ENCODE measurements at places on chromosomes 7 and 10.
A peak's percentile ranks its signal among the peaks of the same experiment; 100 is the strongest.

DNA sequence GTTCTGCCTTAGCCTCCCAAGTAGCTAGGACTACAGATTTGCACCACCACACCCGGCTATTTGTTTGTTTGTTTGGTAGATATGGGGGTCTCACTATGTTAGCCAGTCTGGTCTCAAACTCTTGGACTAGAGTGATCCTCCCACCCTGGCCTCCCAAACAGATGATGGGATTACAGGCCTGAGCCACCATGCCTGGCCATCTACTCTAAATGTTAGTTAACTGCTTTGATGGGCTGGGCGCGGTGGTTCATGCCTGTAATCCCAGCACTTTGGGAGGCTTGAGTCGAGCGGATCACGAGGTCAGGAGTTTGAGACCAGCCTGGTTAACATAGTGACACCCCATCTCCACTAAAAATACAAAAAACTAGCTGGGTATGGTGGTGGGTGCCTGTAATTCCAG, 74.8 kb downstream of the SEPTIN14 start:
- DNase-seq, result no peak

DNA sequence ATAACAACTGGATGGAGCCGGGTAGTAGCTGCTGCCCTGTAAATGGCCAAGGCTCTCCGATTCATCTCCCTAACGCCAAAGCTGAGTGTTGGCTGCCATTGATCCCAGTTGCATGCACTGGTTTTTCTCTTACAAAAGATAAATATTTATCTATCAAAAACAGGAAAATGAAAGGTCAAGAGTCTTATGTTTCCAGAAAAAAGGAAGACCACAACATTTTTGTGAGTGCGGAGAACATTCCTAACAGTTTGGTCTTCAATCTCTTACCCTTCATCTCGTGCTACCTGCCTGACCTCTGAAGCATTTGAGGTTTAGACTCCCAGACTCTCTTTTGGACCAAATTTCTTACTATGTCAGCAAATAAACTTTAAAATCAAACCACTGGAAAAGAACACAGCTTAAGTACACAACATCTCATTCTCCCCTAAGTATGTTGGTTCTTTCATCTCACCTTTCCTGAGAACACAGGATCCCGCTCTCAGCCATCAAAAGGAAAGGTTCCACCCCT, 61.6 kb downstream of the SORBS1 start:
- DNase-seq, result no peak

- no peak for DNase-seq
Observed at GRCh38 chr10:7483848-7484247, 73.0 kb upstream of the SFMBT2 start.

DNA sequence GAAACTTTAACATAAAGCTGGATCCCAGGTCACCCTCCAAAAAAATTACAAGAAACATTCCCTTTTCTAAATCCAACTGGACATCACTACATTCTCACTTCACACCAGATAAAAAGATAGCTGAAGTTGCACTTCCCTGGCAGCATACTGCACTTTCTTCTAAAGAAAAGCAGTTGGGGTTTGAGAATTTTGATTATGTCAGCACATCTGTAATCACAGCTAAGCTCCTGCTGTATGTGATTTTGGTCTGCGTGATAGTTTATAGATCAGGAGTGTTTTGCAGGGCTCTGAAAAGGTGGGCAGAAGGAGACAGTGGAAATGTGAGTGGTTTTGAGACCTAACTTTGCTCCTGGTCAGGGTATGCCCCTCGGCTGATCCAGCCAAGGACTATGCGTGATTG, 199.1 kb upstream of the AKR1E2 start:
- DNase-seq, result no peak

DNA sequence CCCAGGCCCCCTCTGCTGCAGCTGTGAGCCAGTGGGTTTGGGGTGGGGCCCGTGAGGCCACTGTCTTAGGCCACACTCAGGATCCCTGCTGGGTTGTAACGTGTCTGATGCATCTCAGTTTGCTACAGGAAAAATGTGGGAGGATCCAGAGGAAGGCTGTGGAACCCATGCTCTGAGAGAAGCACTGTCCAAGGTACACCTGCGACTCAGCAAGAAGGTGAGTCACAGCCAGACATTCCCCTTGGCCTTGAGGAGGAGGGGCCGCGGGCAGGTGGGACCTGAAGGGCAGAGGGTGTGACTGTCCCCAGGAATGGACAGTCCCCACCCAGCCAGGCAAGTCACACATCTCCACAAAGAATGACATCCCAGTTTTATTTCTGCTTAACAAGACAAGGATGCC, 27.8 kb upstream of the C10orf120 start:
- no peak for DNase-seq

- DNase-seq, result no peak
Observed at GRCh38 chr7:44729949-44730590, 18.6 kb upstream of the ZMIZ2 start.

GRCh38 chr7:106187613-106188350, 75.7 kb upstream of the SYPL1 start:
- peak; percentile 38 for DNase-seq

GRCh38 chr7:115227473-115228235, 305.8 kb downstream of the MDFIC start:
- DNase-seq, result no peak

DNA sequence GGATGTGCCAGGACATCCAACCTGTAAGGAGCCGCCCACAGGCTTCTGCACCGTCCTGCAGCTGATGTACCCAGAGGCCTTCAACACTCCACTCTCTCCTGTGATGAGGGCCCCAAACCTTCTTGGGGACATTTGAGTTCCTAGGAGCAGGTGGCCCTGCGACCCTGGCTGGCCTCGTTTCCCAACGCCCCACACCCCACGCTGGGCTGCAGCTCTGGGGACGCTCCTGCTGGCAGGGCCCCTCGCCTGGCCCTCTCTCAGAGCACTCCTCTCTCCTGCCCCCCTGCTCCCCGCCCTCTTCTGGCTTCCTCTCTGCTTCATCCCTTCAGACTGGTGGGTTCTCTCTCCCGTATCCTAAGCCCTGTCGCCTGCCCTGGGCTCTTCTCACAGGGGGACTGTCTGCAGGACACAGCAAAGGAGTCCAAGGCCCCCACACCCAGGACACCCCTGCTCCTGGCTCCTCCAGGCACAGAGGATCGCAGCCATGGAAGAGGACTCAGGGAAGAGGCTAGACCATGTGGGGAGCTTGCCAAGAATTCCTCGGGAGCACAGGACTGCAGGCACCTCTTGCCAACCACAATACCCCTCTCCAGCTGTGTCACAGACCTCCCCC, 541.4 kb downstream of the TCERG1L start:
- DNase-seq, result no peak

DNA sequence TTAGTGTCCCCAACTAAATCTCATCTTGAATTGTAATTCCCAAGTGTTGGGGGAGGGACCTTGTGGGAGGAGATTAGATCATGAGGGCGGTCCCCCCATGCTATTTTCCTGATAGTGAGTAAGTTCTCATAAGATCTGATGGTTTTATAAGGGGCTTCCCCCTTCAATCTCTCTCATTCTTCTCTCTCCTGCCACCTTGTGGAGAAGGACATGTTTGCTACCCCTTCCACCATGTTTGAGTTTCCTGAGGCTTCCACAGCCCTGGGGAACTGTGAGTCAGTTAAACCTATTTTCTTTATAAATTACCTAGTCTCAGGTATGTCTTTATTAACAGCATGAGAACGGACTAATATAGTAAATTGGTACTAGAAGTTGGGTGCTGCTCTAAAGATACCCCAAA, 365.6 kb downstream of the ANKRD7 start:
- no peak for DNase-seq

- no peak for DNase-seq
Observed at GRCh38 chr10:112535531-112535951, 88.5 kb downstream of the VTI1A start.

- DNase-seq, result no peak
Observed at GRCh38 chr10:3761021-3761686, 23.9 kb downstream of the KLF6 start.

DNA sequence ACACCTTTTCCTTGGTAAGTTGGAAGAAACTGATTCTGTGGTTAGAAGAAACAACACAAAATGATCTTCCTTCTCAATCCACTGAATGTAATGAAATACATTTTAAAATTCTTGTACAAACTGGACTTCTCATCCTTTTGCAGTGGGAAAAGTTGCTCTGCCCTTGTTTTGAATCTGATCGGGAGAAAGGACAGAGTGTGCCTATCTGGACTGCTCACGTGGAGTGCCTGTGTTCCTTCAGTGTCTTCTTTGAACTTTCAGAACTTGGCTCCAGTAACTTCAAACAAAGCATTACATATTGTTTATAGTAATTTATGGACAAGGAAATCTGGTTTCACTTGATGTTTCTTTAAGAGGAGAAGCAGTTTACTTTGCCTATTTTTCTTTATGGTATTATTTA, 17.1 kb downstream of the SLC26A3 start:
- DNase-seq, result peak; percentile 4

GRCh38 chr10:13743101-13743693, 156.4 kb downstream of the PRPF18 start:
- DNase-seq, result no peak

- DNase-seq, result no peak
Observed at GRCh38 chr7:156178214-156178613, 366.0 kb upstream of the SHH start.

GRCh38 chr7:317643-318405, 27.9 kb downstream of the FOXL3 start:
- no peak for DNase-seq

DNA sequence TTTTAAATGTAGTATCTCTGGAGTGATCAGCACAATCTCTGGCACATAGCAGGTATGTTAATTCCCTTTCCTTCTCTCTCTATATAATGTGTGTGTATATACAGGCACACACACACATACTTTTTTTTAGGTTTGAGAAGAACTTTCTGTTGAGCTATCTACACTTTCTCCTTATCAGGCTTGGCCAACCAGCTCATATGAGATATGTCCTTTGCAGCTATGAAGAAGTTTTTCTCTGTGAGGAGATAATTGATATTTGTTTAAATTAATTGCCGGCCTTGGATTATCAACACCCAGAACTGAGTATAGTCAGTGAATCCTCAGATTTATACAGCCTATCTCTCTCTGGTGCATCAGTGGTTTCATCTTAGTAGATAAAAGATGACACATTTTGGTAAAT, 2.3 kb upstream of the MCU start:
- no peak for DNase-seq

GRCh38 chr10:76961841-76962240, 675.8 kb downstream of the KCNMA1 start:
- no peak for DNase-seq

DNA sequence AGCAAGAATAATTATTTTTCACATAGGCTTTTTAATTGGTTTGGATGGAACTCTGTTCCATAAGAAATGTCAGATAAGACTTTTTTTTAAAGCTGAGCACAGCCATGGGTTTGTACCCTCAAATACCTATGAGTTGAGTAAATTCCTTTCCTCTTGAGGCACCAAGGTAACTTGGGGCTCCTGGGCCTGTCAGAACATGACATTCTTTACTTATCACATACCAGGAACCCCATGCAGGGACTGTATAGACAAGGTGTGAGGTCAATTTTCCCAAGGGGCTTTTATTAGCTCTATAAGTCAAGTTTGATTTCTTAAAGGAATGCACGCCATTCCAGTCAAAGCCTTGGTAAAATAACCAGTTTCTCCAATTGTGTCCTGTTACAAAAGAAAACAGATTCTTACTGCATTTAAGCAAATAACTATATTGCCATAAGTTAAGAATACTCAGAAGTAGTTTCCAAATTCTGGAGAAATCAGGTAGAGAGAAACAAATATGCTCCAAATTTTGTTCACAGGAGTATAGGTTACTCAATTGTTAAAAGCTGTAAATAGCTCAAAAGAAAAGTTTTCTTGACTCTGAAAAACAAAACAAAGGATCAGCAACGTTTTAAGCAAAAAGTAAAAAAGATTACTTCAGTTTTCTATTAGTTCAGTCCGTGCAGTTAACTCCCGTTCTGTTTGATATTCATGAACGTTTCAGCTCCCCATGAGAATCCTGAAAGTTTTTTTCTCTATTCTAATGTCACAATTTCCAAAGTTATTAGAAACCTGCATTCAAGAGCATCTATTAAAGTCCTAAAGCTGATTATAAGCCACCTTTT, 167.5 kb upstream of the NAMPT start:
- no peak for DNase-seq

DNA sequence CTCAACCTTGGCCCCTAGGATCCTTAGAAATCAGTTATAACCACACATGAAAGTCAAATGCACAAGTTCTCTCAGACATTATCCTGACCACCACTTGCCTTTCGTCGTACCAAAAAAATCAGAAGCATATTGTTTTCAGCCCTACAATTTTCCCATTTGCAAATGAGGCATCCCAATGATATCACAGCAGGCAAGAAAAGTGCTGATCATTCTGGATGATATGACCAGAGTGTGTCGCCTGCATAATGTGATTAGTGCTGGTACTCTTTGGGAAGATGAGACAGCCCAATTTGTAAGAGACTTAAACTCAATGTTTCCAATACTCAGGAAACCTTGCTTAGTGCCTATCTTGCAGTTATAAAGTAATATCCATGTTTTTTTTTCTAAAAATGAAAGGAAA, 168.0 kb downstream of the SORCS1 start:
- no peak for DNase-seq

- no peak for DNase-seq
Observed at GRCh38 chr10:8835453-8836167, 781.1 kb downstream of the GATA3 start.

- DNase-seq, result no peak
Observed at GRCh38 chr10:71978476-71978875, 14.3 kb downstream of the CHST3 start.

DNA sequence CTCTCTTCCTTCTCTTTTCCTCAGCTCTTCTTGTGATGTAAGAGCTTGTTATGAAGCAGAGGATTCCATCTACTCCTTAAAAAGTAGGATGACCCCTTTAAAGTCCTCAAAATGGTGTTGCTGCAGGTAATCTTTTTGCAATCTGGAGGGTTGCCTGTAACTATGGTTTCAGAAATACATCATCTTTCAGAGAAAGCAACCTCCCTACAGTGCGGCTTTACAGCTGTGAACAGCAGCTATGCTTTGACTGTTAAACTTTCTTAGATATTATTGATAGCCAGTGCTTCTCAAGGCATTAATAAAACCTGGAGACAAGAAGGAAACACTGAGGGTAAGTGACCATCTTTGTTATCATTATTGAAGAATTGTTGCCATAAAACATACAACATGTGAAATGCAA, 86.6 kb upstream of the MDFIC start:
- DNase-seq, result no peak

GRCh38 chr7:111329367-111330234, 232.7 kb downstream of the IMMP2L start:
- DNase-seq, result peak; percentile 44

DNA sequence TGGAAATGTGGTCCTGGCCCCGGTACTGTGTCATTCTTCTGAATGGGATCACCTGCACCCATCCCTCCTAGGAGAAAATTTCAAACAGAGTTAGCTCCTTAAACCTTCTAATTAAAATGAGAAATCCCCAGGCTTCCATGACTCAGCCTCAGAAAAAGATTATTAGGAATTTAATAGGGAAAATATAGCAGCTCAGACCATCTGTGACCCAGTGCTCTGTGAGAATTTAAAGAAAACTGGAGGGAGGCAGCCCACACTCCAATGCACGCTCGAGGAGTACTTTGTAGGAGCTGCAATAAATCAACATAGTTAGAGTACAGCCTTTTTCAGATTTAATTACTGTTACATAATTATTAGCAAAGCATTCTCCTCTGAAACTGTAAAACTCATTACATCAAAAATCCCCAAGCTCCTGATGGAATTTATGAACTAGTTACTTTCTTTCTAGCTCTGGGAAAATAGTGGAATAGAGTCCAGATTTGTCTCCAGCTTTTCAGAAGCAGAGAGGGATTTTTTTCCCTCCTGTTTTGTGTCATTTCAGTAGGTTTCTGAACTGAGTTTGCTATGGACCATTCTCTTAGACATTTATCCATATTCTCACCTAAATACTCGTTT, 30.1 kb downstream of the NEUROD6 start:
- DNase-seq, result no peak

- no peak for DNase-seq
Observed at GRCh38 chr10:67171970-67172369, 246.1 kb downstream of the LRRTM3 start.
